SW480 (cell line): ENCODE measurements at places on chromosomes 5 and 9.

DNA sequence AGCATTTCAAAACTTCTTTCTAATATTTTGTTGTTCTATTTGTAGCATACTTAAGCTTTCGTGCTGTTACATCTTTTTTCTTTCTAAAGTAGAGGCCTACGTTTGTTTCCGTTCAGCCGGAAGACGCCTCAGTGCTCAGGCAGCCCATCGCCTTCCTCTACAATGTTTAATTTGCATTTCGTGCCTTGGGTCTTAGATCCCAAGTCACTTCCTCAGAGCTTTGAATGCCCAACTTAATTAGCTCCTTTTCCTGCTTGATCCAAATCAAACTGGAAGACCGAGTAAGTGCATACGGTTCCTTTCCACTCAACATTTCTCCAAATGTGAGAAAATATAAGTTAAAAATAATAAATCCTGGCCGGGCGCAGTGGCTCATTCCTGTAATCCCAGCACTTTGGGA is 43.2 kb downstream of the MRPL36 start:
- DNase-seq, result no peak

GRCh38 chr5:147661541-147661940 is 121.0 kb downstream of the JAKMIP2 start:
- DNase-seq, result no peak

- DNase-seq, result no peak
Observed at GRCh38 chr5:2284678-2285077, 402.0 kb upstream of the IRX4 start.

DNA sequence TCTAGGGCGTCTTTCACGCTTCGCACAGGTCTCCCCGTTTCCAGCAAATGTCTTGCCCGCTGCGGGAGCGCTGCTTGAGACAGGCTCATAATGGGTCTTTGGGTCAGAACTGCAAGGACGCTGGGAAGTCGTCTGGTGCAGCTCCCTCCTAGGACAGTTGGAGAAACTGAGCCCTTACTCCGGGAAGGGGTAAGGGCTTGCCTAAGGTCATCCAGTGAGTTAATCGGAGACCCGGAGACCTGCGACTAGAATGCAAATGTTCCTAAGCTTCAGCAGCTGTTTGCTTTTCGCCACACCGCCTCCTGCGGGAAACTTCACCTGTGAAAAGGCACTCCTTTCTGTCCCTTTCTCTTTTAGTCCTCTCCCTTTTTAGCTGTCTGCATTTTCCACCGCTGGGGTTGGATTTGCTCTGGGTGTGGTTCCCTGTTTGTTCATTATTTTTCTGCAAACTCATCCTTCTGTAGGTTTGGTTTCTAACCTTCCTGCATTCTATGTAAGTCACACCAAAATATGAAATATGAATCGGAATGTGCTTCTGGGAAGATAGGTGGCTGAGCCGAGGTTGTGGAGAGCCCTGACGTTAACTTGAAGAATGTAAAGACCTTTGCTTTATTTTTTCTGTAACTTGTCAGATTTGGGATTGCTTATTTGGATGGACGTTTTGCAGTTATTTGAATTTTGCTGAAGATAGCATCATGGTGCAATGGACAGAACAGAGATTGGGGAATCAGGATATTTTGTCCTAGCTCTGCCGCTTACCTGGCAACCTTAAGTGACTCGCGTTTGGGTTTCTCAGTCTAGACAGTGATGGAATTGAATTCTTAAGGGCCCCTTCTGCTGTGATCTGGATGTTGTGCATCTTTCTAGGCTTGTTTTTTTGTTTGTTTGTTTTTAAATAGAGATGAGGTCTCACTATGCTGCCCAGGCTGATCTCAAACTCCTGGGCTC is 909 bp downstream of the SLC36A1 start:
- peak; percentile 66 for DNase-seq

- no peak for DNase-seq
Observed at GRCh38 chr5:82882316-82882715, 194.9 kb downstream of the TMEM167A start.

DNA sequence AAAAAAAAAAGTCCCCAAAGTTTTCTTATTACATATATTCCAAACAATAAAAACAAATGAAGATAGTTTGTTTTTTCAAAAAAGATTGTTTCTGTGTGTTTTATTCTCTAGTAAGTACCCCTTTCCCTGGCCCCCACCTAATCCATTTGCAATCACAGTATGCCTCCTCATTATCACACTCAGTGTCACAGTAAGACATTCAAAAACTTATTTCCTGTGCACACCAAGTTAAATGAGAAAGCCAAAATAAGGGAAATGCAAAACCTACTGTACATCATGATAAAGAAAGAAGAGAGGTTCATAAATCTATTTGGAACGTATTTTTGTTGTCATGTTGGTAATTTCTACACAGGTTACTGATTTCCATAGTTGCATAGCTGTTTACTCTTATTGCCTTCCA is 62.3 kb downstream of the ST8SIA4 start:
- DNase-seq, result no peak

DNA sequence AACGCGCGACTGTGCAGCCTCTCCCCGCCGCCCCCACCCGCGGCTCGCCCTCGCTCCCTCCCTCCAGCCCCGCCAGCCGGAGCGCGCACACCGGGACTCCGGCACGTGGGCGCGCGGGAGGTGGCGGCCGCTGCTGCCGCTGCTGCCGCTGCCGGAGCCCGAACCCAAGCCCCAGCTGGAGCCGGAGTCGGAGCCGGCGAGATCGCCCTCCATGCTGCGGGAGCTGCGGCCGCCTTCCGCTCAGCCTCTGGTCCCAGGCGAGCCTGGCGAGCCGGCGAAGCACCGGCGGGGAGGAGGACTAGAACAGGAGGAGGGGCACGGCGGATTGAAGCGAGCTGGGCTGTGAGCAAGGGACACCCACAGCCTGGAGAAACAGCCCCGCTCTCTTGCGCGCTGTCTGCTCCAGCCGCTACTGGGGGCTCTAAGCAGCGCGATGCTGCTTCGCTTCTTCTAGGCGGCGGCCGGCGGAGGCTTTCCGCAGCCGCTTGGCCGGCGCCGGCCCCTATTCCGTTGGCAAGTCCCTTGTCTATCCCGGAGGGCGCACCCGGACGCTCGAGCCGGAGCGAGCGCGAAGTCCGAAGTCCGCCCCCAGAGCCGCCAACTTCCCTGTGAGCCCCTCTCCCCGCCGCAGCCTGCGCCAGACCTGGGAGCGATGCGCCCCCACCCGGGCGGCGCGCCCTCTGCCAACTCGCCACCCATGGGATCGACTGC is 598.7 kb upstream of the SGCD start:
- no peak for DNase-seq

GRCh38 chr5:32014096-32014745 is 159.9 kb downstream of the GOLPH3 start:
- no peak for DNase-seq

GRCh38 chr5:134268919-134269318 is 43.0 kb upstream of the PPP2CA start:
- no peak for DNase-seq

GRCh38 chr5:133754575-133755169 is 142.3 kb upstream of the FSTL4 start:
- peak; percentile 51 for DNase-seq

GRCh38 chr5:153429761-153430380 is 60.6 kb upstream of the GRIA1 start:
- DNase-seq, result no peak

DNA sequence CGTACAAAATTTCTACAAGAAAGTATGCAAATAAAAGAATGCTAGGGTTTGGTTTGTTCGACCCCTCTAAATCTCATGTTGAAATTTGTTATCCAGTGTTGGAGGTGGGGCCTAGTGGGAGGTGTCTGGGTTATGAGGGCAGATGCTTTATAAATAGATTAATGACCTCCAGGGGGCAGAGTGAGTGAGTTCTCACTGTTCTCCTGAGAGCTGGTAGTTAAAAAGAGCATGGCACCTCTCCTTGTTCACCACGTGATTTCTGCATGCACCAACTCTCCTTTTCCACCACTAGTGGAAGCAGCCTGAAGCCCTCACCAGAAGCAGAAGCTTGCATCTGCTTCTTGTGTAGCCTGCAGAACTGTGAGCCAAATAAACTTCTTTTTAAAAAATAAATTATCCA is 50.4 kb upstream of the FAM170A start:
- DNase-seq, result peak; percentile 73

- no peak for DNase-seq
Observed at GRCh38 chr9:3948826-3949556, 350.9 kb downstream of the GLIS3 start.

- no peak for DNase-seq
Observed at GRCh38 chr9:982394-983230, 6.2 kb downstream of the DMRT3 start.

DNA sequence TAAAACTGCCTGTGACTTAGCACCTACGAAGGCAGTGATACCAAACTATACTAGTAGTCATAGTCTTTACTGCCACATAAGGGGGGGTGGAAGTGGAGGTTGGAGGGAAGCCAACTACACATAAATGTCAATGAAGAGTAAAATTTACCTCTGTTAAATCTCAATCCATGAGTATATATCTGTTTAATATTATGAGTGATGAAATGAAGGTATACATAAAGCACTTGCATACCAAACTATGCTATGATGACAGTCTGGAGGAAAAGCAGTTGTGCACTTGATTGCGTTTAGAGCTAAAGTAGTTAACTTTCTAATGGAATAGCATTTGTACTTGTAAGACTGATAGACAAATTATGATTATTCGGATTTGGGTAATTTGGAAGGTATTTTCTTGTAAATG is 129.2 kb upstream of the POU5F2 start:
- DNase-seq, result no peak

DNA sequence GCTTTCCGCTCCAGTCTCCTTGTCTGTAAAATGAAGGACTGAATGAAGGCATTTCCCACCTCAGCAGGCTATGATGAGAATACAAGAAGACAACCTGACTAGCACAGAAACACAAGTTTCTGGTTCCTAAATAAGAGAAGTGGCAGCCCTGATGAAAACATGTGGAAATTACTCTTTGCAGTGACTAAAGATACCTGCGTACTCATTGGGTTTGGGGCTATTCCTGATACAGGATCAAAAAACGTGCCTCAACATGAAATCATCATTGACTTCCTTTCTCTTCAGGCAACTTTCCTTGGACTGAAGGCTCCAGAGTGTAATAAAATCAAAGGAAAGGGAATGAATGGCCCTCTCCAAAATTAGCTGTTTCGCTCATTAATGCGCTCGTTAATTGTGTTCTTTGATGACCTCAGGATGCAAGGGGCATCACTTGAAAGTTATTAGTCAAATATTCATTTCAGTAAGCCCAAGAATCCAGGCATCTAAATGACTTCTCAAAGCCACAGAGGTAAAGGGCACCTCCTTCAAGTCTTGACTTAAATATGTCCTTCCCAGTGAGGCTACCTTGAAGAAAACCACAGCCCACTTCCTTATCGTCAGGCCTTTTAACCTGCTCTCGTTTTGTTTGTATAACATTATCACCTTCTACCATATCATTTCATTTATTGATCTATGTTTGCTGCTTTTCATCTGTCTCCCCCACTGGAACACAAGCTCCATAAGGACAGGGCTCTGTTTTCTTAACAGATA is 68.9 kb downstream of the RASEF start:
- no peak for DNase-seq

DNA sequence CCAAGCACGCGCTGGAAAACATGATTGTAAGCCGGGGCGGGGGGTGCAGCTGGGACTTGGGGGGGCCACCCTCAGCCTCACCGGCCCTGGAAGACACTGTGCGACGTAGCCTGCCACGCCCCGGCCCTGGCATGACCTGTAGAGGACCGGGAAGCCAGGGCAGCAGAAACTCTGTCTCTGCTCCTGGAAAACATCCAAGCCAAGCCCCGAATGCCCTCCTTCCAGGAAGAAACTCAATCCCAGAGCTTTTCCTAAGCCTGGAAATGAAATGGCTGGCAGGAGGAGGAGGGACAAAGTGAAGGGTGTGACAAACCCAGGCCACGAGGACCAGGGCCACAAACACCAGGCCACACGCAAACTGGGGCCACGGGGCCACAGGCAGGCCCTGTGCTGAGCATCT is 55.4 kb downstream of the KCNT1 start:
- DNase-seq, result no peak

- no peak for DNase-seq
Observed at GRCh38 chr9:84296146-84296843, 44.3 kb downstream of the SLC28A3 start.

DNA sequence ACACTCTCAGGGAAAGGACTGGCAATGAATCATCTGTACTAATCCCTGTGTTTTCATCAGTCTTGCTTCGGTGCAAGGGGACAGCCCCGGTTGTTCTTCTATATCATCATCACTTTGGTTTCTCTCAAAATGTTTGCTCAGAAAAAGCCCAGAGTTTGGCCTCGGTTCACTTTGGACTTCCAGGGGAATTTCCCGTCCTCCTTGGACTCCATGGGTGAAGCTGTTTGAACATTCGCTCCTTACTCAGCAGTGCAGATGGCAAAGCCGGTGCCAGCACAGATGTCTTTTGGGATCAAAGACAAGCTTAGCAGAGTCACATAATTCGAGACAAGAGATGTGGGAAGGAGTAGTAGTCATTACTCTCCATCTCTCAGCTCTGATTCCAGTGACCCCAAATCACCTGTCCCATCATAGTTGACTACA is 69.8 kb upstream of the TNFSF8 start:
- DNase-seq, result no peak

- DNase-seq, result no peak
Observed at GRCh38 chr5:41524174-41524573, 13.8 kb upstream of the PLCXD3 start.
